Keratinocyte (primary cell): ENCODE measurements at places on chromosomes 13 and 19. TPM values are rescaled to one million over a fixed set of nuclear protein-coding genes. Genes with fewer than 3 reads are reported as not detected.

ZNF296 gene
- 0.13 to 1.6 TPM (median 0.25 TPM) in 3 replicates for polyA plus RNA-seq

DNA sequence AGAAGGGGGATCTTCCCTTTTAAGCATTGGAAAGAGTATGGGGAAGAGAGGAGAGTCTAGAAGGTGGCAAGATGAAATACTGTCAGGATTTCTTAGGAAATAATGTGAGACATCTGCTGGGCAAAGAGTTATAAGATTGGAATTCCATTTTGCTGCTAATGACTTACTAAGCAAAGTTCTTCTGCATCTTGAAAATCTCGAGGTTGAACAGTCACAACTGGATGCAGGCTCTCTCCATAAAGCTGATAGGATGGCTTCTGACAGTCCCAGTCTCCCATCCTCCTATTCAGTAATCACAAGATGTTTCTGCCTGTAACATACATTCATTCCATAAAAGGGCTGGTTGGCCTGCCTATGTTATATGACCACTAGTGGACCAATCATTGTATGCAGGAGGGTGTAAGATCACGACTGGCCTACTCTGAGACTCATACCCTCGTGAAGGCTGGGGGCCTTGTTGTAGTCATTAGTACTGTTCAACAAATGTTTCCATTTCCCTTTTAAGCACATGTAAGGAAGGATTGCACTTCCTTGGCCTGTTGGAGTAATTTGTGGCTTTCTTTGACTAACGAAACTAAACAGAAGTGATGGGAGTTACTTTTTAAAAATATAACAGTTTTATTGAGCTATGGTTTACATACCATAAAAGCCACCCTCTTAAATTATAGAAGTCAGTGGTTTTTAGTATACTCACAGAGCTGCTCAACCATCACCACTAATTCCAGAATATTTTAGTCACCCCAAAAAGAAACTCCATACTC, 45.0 kb upstream of the TDRD3 start:
- H3K4me3 ChIP-seq = no peak overlapping the region
- DNase-seq = no peak
- H3K27me3 ChIP-seq = no peaks in the 10 kb centered on the region
- no peak overlapping the region for H3K27ac ChIP-seq
- H3K36me3 ChIP-seq = no peaks in the 10 kb centered on the region

GRCh38 chr13:69935043-69935442, 172.6 kb upstream of the ATXN8OS start:
- H3K27me3 ChIP-seq = no peaks in the 10 kb centered on the region
- no peaks in the 10 kb centered on the region for H3K4me1 ChIP-seq
- no peak overlapping the region for H3K4me3 ChIP-seq
- no peak for DNase-seq

- peaks cover 28% of the 10 kb centered on the region for H3K4me1 ChIP-seq
- H3K27ac ChIP-seq = no peak within 1 kb of the TSS
- no peaks in the 10 kb centered on the region for H3K36me3 ChIP-seq
These were observed at the start of gene PGPEP1 for GRCh38 chr19:18340190-18340989. TSS of gene PGPEP1 (plus strand) at chr19:18340598. CDS start at chr19:18340682, 84 bp downstream.

DNA sequence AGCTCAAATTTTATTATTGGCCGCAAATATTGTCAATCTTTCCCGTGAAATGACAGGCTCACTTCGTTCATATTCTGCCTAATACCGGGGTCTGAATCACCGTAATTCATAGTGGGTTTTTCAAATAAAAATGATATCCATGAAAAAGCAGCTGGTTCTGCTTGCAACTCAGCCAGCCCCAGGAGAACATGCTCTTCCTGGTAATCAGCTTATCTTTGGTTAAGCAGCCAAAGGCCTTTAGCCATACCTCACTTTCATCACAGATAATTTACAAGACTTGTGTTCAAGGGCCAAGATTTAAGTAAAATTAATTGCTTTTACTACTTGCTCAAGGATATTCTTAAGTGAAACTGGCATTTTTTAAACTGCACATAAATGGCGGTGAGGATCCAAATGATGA, 22.5 kb downstream of the RNASEH2B start:
- no peaks in the 10 kb centered on the region for H3K27me3 ChIP-seq
- no peak overlapping the region for H3K4me3 ChIP-seq
- peaks cover 4% of the 10 kb centered on the region for H3K36me3 ChIP-seq
- DNase-seq = no peak
- H3K4me1 ChIP-seq = no peaks in the 10 kb centered on the region
- H3K27ac ChIP-seq = no peak overlapping the region

DNA sequence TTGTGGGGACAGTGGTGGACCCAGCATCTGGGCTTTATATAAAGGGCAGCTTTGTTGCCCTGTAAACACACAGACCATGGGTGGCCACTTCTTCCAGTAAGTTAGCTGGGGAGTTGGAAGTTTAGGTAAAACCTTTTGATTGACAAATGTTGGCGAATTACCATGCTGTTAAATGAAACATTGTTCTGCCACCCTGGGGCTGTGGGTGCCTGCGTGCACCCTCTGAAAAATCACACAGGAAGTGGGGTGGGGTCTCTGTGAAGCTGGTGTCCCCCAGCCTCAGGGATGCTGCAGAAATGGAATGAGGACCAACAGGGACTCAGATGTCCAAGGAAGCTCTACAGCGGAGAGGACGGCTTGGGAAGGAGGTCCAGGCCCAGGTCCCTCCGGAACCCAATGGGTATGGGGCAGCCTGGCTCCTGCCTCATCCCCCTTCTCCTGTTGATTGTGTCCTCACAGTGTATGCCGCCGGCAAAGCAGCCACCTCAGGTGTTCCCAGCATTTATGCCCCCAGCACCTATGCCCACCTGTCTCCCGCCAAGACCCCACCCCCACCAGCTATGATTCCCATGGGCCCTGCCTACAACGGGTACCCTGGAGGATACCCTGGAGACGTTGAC, 2.8 kb upstream of the USF2 start:
- no peak for DNase-seq
- H3K27me3 ChIP-seq = no peaks in the 10 kb centered on the region
- no peak overlapping the region for H3K27ac ChIP-seq
- no peak overlapping the region for H3K4me3 ChIP-seq
- H3K4me1 ChIP-seq = peaks cover 17% of the 10 kb centered on the region

DNA sequence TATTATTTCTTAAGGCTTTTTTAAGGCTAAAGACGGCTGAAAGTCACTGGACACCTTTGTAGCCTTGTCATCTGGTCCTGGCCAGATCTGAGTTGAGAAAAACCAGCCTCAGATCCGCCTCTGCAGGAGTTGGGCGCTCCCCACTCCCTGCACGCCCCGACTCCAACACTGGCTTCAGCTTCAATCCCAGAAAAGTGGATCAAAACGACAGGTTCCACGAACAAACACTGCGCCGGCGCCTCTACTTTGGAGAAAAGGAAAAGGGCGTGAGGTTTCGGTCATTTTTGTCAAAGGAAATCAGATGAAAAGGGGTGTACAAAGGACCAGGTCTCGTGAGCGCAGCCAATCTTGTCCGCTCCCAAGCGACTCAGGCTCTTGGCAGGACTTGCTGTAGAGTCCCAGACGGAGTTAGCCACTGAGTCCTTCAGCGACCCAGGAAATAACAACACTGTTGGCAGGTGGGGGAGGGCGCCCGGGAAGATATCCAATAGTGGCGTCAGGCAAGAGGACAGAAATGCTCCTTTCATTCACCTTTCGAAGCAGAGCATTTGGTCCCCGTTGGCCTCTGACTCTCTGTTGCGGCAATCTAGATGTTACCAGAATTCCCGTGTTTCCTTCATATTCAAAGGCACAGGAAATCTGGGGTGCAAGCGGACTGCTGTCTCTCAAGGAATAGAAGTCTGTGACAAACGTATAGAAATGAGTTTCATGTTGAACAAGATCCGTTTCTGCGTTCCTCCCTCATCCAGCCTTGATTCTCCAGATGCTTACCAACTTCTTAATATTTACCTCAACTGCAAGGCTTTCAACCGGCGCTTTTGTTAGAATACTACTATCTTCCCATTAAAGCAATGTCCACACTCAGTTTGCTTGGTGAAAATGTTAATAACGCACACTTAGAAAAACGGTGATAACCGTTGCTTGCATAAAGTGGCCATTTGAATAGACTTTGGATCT, 1.8 kb upstream of the CCNA1 start:
- H3K27ac ChIP-seq = no peak overlapping the region
- no peak overlapping the region for H3K4me3 ChIP-seq
- no peak for DNase-seq
- no peaks in the 10 kb centered on the region for H3K36me3 ChIP-seq

GRCh38 chr19:19274716-19275565, 1.8 kb upstream of the TM6SF2 start:
- no peak for DNase-seq
- H3K4me1 ChIP-seq = no peaks in the 10 kb centered on the region
- peaks cover 23% of the 10 kb centered on the region for H3K36me3 ChIP-seq
- no peak overlapping the region for H3K27ac ChIP-seq
- peaks cover 16% of the 10 kb centered on the region for H3K27me3 ChIP-seq

KLF12 gene
- polyA plus RNA-seq = 3.8 to 6.8 TPM (median 6.1 TPM) in 3 replicates

S1PR4 gene
- polyA plus RNA-seq = 0.08 to 0.14 TPM in 2 of 3 replicates, not detected in the other

DNA sequence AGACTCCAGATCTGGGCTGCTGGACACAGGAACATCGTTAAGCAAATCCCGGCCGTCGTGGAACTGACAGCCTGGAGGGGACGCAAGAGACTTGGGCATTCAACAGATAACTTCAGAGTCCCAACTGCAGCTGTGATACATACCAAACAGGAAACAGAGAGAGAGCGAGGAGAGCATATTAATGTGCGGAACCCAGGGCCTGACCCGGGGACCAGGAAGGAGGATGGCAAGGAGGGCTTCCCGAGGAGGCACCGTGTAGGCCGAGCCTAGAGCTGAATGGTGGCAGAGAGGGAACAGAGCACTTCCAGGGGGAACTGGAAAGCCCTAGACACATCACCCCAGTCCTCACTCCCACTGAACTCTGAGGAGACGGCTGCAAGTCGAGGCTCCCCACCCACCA, 68.1 kb downstream of the SIPA1L3 start:
- no peak for DNase-seq
- no peaks in the 10 kb centered on the region for H3K27me3 ChIP-seq
- H3K27ac ChIP-seq = no peak overlapping the region
- no peaks in the 10 kb centered on the region for H3K36me3 ChIP-seq
- H3K4me3 ChIP-seq = no peak overlapping the region
- peaks cover 26% of the 10 kb centered on the region for H3K4me1 ChIP-seq

DNA sequence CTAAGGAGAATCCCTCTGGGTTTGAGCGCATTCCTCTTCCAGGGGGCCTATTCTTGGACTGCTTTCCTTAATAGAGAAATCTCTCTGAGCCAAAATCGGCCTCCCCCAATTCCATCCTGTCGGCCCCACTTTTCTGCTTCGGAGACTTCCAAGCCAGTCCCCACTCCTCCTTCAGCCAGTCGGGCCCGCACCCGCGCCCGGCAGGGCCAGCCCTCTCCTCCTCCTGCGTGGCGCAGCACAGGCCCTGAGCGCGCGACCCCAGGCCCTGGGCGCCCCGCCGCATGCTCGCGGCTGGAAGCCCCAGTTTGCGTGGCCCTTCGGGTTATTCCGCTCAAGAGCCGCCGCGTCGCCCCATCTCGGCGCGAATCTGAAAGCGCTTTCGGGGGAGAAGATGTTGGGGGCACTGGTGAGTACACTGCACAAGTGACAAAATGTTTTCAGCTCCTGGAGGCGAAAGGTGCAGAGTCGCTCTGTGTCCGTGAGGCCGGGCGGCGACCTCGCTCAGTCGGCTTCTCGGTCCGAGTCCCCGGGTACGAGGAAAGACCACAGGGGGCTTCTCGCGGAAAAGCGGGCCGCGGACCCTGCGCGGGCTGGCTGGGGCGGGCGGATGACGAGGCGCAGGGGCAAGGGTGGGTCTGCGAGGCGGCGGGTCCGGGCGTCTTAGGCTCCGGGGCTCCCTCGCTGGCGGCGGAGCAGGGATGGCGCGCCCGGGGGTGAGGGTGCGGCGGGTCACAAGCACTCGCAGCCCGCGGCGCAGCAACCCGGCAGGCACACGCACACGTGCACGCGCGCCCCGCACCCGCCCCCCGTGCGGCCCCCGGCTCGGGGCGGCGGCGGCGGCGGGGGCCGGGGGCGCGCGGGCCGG, at the start of gene IL17D:
TSS of gene IL17D (plus strand) at position 785 of the 865 bp plus-strand sequence. CDS start 303 bp downstream, outside the sequence.
- H3K36me3 ChIP-seq = no peaks in the 10 kb centered on the region
- no peak within 1 kb of the TSS for H3K27ac ChIP-seq
- H3K4me3 ChIP-seq = peak within 1 kb of the TSS; percentile 63
- DNase-seq = no peak

GRCh38 chr19:6667114-6667627, 2.8 kb downstream of the TNFSF14 start:
- H3K27me3 ChIP-seq = no peaks in the 10 kb centered on the region
- H3K27ac ChIP-seq = no peak overlapping the region
- no peak for DNase-seq
- no peaks in the 10 kb centered on the region for H3K36me3 ChIP-seq

NLRP5 gene
- not detected in 3 replicates for polyA plus RNA-seq

DNA sequence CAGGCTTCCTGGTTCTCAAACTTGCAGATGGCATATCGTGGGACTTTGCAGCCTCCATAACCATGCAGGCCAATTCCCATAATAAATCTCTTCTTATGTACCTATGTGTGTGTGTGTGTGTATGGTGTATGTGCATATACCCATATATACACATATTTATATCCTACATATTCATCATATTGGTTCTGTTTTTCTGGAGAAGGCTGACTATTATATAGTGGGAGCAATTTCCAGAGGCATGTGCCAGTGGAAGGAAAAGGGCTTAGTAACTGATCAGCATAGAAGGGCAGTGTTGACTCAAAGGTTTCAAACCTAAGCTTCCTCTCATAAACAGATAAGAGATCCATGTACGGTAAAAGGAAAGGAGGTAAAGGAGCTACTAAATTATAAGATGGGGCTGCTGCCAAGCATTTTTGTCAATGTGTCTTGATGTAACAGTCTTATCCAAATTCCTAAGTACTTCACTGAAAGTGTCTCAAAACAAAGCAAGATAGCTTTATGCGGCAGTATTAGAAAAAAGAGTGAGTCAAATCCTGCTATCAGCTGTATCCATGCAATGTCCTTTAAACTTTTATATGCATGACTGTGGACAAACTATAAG, 432.1 kb downstream of the TBC1D4 start:
- H3K4me1 ChIP-seq = no peaks in the 10 kb centered on the region
- no peak overlapping the region for H3K4me3 ChIP-seq
- H3K36me3 ChIP-seq = no peaks in the 10 kb centered on the region
- H3K27me3 ChIP-seq = no peaks in the 10 kb centered on the region
- no peak overlapping the region for H3K27ac ChIP-seq
- DNase-seq = no peak

DNA sequence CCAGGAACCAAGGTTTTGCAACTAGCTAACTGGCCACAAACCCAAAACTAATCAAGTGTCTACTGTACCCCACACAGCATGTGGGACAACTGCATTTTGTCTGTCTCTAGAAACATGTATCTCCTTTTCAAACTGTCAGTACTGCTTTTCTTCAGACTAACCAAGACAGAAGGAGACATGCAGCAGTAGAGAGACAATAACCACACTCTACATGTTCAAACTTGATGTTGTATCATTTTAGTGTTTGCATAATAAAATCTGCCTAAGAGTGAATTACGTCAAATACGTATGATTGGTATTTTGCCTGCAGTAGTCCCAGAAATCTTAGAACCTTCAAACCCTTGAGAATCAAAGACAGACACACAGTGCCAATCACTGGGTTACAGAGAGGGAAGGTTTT, 22.0 kb upstream of the FREM2 start:
- DNase-seq = peak; percentile 23
- no peak overlapping the region for H3K4me3 ChIP-seq
- H3K27me3 ChIP-seq = no peaks in the 10 kb centered on the region
- H3K36me3 ChIP-seq = no peaks in the 10 kb centered on the region
- peaks cover 9% of the 10 kb centered on the region for H3K4me1 ChIP-seq
- no peak overlapping the region for H3K27ac ChIP-seq

- H3K27me3 ChIP-seq = no peaks in the 10 kb centered on the region
- DNase-seq = no peak
- no peak overlapping the region for H3K27ac ChIP-seq
These were observed 14.1 kb downstream of the BRD4 start for GRCh38 chr19:15318241-15318691.

GRCh38 chr13:26386026-26386425, 132.1 kb downstream of the CDK8 start:
- no peak overlapping the region for H3K27ac ChIP-seq
- no peaks in the 10 kb centered on the region for H3K4me1 ChIP-seq
- no peak overlapping the region for H3K4me3 ChIP-seq
- peaks cover 7% of the 10 kb centered on the region for H3K36me3 ChIP-seq
- H3K27me3 ChIP-seq = no peaks in the 10 kb centered on the region
- no peak for DNase-seq

C19orf33 gene
- 302 to 496 TPM (median 366 TPM) in 3 replicates for polyA plus RNA-seq
